Activated T-helper 17 cell treated with anti-CD3 and anti-CD28 coated beads, Interleukin-2, amount 50 U/mL, for 72 hours (primary cell): ENCODE measurements at places on chromosomes 16 and 17.
A peak's percentile ranks its signal among the peaks of the same experiment; 100 is the strongest.

- peak overlapping the region; percentile 4 for H3K4me3 ChIP-seq
- H3K27me3 ChIP-seq, result no peaks in the 10 kb centered on the region
- peaks cover 25% of the 10 kb centered on the region for H3K4me1 ChIP-seq
- ATAC-seq, result peak; percentile 86
- H3K36me3 ChIP-seq, result peaks cover 14% of the 10 kb centered on the region
Measured at GRCh38 chr16:17238285-17239028, 232.3 kb downstream of the XYLT1 start.

- ATAC-seq, result no peak
- no peak overlapping the region for H3K4me3 ChIP-seq
- no peak overlapping the region for H3K27ac ChIP-seq
Measured at GRCh38 chr16:49889725-49890397, 33.9 kb upstream of the ZNF423 start.

DNA sequence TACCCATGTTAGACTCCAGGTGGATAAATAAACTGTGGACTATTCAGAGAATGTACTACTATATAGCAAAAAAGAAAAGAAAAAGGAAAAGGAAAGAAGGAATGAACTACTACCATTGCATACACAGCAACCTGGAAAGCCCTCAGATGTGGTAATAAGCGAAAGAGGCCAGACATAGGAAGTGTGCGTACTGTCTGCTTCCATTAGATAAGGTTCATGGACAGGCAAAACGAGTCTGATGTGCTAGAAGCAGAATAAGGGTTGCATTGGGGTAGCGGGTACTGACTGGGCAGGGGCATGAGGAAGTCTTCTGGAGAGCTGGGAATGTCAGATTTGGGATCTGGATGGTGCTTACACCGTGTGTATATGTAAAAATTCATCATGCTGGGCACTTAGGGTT is 21.8 kb downstream of the CLEC16A start:
- H3K4me1 ChIP-seq, result peaks cover 39% of the 10 kb centered on the region
- ATAC-seq, result no peak
- peaks cover 87% of the 10 kb centered on the region for H3K36me3 ChIP-seq

GRCh38 chr17:50533720-50534148 is 1.2 kb downstream of the EPN3 start:
- ATAC-seq, result no peak
- peaks cover 42% of the 10 kb centered on the region for H3K27me3 ChIP-seq
- peaks cover 15% of the 10 kb centered on the region for H3K4me1 ChIP-seq
- H3K27ac ChIP-seq, result no peak overlapping the region
- no peaks in the 10 kb centered on the region for H3K36me3 ChIP-seq

- no peaks in the 10 kb centered on the region for H3K36me3 ChIP-seq
- no peak overlapping the region for H3K27ac ChIP-seq
- no peaks in the 10 kb centered on the region for H3K4me1 ChIP-seq
- H3K27me3 ChIP-seq, result peaks cover 13% of the 10 kb centered on the region
- ATAC-seq, result no peak
Measured at GRCh38 chr17:46869296-46869695, 17.9 kb downstream of the WNT9B start.

DNA sequence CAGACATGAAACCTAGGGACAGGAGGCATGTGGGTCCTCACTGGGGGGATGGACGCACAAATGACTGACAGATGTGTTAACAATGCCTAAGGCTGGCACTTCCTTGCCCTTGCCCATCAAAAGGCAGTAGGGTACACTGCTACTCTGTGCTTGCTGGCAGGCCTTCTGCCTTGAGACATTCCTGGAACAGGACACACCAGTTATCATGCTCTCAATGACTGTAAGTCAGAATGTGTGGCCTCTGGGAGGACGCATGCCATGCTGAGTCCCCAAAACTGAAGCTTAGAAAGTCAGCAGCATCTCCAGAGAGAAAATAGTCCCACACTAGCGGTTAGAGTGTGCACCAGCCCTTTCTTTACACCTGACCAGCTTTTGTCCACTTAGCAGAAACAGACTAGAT is 16.1 kb upstream of the SREBF1 start:
- no peak for ATAC-seq
- peaks cover 54% of the 10 kb centered on the region for H3K4me1 ChIP-seq
- peak overlapping the region; percentile 74 for H3K4me3 ChIP-seq
- peaks cover 4% of the 10 kb centered on the region for H3K36me3 ChIP-seq
- peak overlapping the region; percentile 80 for H3K27ac ChIP-seq
- no peaks in the 10 kb centered on the region for H3K27me3 ChIP-seq

DNA sequence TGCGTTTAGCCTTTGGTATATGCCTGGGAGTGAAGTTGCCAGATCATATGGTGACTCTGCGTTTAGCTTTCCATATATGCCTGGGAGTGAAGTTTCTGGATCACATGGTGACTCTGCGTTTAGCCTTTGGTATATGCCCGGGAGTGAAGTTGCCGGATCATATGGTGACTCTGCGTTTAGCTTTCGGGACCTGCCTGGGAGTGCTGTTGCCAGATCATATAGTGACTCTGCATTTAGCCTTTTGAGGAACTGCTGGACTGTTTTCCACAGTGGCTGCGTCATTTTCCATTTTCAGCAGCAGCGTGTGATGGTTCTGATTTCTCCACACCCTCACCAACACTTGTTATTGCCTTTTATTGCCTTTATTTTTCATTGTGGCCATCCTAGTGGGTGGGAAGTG is 73.0 kb downstream of the OR1D5 start:
- no peak overlapping the region for H3K4me3 ChIP-seq
- no peaks in the 10 kb centered on the region for H3K4me1 ChIP-seq
- ATAC-seq, result no peak
- H3K27me3 ChIP-seq, result no peaks in the 10 kb centered on the region

- no peaks in the 10 kb centered on the region for H3K36me3 ChIP-seq
- peak overlapping the region; percentile 76 for H3K4me3 ChIP-seq
- ATAC-seq, result peak; percentile 24
- peaks cover 4% of the 10 kb centered on the region for H3K4me1 ChIP-seq
Measured at GRCh38 chr16:81779536-81780320, 637 bp downstream of the PLCG2 start.

DNA sequence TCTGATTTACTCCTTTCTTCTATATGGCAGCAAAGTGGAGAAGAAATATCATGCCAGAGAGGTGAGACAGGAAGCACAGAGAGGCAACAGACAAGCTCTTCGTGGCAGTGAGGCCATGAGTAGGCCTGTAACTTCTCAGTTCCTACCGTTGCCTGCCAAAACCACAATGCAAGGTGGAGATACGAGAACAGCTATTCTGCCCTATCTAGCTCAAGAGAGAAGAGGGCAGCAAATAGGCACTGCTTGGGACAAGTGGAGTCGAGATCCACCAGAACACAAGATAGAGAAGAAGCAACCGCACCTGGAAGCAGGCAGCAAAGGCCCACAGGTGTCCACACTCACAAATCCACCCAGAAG is 24.8 kb downstream of the RANBP10 start:
- H3K4me1 ChIP-seq, result peaks cover 19% of the 10 kb centered on the region
- H3K36me3 ChIP-seq, result peaks cover 21% of the 10 kb centered on the region
- H3K4me3 ChIP-seq, result peak overlapping the region; percentile 14
- ATAC-seq, result peak; percentile 69

DNA sequence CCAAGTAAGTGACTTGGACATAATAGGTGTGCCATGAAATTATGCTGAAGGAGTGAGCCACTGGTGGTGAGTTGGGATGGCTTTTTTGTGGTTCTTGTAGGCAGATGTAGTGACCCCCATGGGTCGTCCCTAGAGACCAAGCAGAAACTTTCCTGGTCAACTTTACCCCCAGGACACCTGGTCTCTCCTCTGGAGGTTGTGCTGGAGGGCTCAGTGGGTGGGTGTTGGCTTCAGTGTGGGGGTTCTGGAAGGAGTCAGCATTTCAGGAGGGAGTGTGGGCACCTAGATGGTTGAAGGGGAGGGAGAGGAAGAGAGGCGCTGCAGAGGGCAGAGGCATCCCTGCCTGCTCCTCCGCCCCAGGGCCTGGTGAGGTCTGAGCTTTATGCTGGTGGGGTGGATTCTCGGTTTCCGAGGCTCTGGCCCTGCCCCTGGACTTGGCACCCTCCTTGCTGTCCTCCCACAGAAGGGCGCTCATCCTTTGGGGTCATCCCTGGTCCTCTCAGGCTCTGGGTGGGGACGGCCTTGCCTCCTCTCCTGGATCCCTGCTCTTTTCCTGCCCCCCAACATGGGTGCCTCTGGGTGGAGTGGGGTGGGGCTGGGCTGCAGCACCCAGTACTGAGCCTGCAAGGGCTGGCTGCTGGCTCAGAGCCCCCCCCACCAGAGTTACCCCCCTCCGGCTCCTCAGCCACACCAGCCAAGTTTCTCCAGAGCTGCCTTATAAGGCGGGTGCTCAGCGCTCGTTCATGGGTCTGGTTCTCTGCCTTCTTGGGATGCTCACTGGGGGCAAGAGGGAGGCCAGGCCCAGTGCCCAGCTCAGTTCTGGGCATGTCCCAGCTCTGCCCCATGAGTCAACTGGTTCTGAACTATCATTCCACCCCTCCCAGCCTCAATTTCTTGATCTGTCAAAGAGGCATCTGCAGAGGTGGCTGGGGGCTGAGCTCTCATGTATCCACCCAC is 266.8 kb downstream of the SEC14L1 start:
- no peak for ATAC-seq
- H3K4me3 ChIP-seq, result peak overlapping the region; percentile 96
- H3K36me3 ChIP-seq, result peaks cover 52% of the 10 kb centered on the region
- H3K27ac ChIP-seq, result peak overlapping the region; percentile 97
- H3K27me3 ChIP-seq, result no peaks in the 10 kb centered on the region
- peaks cover 50% of the 10 kb centered on the region for H3K4me1 ChIP-seq

- no peak overlapping the region for H3K27ac ChIP-seq
- no peak for ATAC-seq
- H3K4me1 ChIP-seq, result no peaks in the 10 kb centered on the region
Measured at GRCh38 chr16:76879420-76879819, 311.6 kb upstream of the MON1B start.

GRCh38 chr17:39064819-39065218 is 86.6 kb downstream of the PLXDC1 start:
- H3K4me1 ChIP-seq, result no peaks in the 10 kb centered on the region
- no peak overlapping the region for H3K4me3 ChIP-seq
- H3K36me3 ChIP-seq, result no peaks in the 10 kb centered on the region
- H3K27me3 ChIP-seq, result no peaks in the 10 kb centered on the region
- ATAC-seq, result no peak
- no peak overlapping the region for H3K27ac ChIP-seq
